ENCODE measurements at places on chromosomes 13 and 19. TPM values are rescaled to one million over a fixed set of nuclear protein-coding genes. Genes with fewer than 3 reads are reported as not detected.

ZNF223 gene
- total RNA-seq = 7.6 TPM

NECTIN2 gene
- 108 TPM for total RNA-seq

ZFP28 gene
- 25.9 TPM for total RNA-seq

ZNF677 gene
- total RNA-seq = 63.0 TPM

RFPL4A gene
- not detected for total RNA-seq

DNA sequence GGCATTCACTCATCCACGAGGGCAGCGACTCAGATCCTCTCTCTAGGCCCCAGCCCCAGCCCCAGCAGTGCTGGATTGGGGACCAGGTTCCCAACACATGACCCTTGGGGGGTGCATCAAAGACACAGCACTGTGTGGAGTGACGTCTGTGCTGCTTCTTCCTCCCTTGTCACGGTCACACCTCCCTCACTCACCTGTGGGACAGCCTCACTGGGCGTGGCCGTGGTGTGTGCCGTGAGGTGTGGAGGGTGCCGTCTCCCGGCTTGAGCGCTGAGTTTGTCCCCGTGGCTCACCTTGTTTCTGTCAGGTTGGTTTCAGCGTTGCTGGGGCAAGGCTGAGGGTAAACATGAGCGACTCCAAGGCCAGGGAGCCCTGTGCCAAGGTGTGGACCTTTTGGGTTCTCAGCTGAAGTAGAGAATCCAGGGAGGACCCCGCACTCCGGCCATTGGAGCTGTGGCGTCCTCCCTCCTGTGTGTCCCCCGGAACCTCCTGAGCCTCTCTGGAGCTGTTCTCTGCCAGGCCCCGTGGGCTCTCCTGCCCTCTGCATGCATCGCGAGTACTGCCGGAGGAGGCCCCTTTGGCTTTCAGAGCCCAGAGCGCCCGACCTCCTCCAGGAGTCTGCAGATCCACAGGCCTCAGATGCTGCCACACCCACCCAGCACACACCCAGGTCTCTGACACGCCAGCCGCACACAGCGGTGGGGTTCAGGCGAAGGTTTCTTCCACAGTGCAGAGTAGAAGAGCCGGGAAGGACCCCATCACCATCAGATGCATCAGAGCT lies 33.6 kb downstream of the CSNK1G2 start:
- no peak overlapping the region for H3K4me3 ChIP-seq
- H3K4me1 ChIP-seq = no peaks in the 10 kb centered on the region
- H3K27ac ChIP-seq = no peak overlapping the region

DNA sequence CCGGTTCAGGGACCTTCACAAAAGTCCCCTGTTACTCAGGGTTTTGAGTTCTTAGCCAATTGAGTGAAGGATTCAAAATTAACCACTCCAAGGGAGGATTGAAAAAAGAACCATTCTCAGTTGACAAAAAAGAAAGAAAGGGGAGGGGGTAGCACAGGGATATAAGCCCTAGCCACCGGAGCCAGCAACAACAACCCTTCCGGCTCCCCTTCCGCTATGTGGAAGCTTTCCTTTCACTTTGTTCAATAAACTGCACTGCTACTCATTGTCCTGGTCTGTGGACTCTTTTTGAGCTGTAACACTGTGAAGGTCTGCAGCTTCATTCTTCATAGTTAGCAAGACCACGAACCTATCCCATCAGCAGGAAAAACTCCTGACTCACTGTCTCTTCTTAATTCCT lies 1488.1 kb upstream of the PRR20A start:
- H3K4me3 ChIP-seq = no peak overlapping the region
- no peak for DNase-seq
- H3K36me3 ChIP-seq = no peaks in the 10 kb centered on the region

- no peak for DNase-seq
- no peaks in the 10 kb centered on the region for H3K4me1 ChIP-seq
- no peaks in the 10 kb centered on the region for H3K27me3 ChIP-seq
- no peaks in the 10 kb centered on the region for H3K36me3 ChIP-seq
- no peak overlapping the region for H3K27ac ChIP-seq
These were observed 30.3 kb upstream of the CEACAM4 start for GRCh38 chr19:41657157-41657556.

GRCh38 chr13:114241918-114242317 lies 7.2 kb downstream of the CDC16 start:
- H3K27me3 ChIP-seq = no peaks in the 10 kb centered on the region
- H3K4me1 ChIP-seq = no peaks in the 10 kb centered on the region
- no peak overlapping the region for H3K4me3 ChIP-seq
- no peak for DNase-seq
- H3K36me3 ChIP-seq = peaks cover 4% of the 10 kb centered on the region

DNA sequence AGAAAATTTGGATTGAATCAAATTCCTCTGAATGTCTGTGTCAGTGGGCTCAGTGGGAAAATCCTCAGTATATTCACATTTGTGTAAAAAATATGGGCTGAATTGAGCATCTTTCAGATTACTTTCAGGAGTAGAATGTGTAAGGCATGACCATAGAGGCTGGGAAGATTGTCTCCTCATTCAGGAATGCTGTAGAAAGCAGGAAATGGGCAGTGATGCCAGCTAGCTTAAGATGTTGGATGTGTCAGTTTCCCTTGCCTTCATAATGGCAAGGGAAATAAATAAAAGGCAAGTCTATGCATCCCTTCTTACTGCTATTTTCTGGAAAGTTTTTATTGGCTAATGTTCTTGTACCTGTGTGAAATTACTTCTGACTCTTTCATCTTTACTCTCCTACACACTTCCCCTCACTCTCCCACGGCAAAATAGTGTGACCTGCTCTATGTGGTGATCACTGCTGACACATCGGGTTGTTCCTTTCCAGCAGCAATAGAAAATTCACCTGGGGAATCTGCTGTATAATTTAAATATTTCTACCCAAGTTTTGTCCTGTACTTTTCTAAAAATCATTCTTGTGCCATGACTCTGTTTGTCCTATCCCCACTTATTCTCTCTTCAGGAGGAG lies 103.2 kb downstream of the LMO7 start:
- peaks cover 3% of the 10 kb centered on the region for H3K27me3 ChIP-seq
- H3K27ac ChIP-seq = no peak overlapping the region

DNA sequence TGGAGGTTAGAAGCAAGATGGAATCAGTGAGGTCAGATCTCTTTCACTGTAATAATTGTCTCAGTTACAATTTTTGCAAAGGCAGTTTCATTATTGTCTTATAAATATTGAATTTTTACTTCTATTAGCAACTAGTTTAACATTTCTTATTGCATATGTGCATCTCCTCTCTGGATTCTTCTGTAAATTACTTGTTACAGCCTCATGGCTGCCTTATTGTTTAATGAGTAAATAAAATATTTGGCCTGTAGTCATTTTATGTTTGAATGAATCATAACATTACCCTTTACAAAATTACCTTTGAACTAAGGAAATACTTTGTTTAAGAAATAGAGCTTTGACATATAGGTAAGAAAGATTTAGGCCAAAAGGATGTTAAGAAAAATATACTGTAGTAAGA lies 212.4 kb downstream of the SLITRK6 start:
- no peaks in the 10 kb centered on the region for H3K36me3 ChIP-seq
- no peak overlapping the region for H3K4me3 ChIP-seq

DNA sequence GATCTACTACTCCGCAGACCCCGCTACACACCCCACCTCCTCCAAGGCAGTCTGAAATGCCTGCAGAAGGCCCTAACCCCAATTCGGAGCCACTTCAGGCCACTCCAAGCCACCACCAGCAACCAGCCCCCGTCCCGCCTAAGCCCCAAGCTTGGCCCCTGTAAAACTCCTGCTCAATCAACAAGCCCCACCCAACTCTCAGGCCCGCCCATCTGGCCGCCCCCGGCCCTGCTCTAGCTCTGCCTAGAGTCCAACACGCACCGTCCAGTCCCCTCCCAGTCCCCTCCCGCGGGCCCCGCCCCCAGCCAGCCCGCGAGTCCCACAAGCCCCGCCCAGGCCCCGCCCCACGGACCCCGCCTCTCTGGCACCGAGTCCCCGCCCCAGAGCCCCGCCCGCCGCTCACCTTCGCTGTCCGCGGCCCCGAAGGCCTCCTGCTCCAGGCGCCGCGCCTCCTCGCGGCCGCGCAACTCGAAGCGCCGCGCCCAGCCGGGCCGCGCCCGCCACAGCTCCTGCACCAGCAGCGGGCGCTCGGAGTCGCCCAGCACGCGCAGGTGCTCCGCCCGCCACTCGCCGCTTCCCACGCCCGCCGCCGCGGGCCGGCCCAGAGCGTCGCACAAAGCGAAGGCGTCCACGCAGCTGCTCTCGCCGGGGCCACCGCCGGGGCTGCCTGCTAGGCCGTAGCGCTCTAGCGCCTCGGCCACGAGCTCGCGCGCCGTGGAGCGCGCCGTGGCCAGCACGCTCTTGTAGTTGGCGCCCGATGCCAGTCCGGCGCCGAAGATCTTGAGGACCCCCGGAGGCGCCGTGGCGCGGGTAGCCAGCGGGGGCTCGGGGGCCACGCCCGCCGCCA lies 1.6 kb downstream of the RASIP1 start:
- peak overlapping the region; percentile 83 for H3K4me3 ChIP-seq
- H3K27ac ChIP-seq = peak overlapping the region; percentile 94
- DNase-seq = peak; percentile 98
- peaks cover 21% of the 10 kb centered on the region for H3K4me1 ChIP-seq
- no peaks in the 10 kb centered on the region for H3K36me3 ChIP-seq

Data from glutamatergic neuron (in vitro differentiated cells).